ENCODE measurements at places on chromosomes 6 and 20.

DNA sequence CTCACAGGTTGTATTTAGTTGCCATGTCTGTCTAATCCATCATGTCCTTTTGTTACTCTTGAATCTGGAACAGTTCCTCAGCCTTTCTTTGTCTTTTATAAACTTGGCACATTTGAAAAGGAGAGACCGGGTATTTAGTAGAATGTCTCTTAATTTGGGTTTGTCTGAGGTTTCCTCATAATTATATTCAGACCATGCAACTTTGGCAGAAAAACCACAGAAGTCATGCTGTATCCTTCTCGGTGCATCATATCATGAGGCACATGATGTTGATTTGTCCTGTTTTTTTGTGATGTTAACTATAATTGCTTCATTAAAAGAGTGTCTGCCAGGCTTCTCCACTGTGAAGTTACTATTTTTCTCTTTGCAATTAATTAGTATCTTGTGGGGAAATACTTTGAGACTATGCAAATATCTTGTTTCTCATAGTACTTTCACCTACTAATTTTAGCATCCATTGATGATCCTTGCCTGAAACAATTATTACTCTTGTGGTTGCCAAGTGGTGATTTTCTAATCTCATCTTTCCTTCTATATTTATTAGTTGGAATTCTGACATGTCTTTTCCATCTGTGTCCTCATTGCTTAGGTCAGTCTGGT, 837.3 kb downstream of the DHX35 start:
- no peak for DNase-seq

DNA sequence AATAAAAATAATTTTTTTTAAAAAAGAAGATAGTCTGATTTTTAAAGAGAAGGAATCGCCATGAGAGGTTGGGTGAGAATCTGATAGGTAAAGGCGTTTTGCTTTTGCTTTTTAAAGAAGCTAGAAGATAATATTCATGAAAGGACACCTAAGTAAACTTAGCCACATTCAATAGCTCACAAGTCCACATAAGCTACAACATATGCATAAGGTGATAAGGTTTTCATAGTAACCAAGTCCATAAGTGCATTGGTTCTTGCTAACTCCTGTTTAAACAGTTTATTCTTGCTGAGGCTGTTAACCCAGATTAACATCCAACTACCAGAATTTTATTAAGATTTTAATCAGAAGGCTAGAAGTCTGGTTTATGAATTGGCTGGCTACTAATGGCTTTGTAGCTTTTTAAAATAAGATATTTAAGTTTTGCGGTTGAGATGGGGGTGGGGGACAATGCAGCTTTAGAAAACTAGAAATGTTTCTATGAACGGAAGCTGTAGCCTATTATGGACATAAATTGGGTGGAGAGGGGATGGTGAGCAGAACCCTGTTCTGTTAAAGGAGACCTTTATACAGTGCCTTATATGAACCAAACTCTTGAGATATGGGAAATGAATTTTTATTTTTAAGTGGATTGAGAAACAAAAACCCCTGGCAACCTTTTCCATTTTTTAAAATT, 235.1 kb downstream of the ZFAND3 start:
- DNase-seq, result no peak

DNA sequence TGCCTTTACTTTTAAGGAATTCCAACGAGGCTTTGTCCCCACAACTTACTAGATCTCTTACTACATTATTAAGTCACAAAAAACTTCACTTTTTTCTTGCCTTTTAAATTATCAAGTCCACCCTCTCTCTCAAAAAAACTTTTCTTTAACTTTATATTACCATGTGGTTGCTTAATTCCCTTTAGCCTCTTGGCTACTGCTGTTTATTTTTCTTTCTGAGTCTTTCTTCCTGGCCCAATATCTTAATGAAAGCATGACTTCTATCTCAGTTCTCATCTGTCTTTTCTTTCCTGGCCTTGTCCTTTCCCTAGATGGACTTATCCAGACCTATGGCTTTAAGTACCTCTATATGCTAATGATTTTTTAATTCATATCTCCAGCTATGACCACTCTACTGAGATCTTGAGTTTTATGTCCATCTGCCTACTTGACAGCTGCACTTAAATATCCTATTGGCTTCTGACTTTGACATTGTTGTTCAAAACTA, 710.5 kb downstream of the RFPL4B start:
- DNase-seq, result no peak

DNA sequence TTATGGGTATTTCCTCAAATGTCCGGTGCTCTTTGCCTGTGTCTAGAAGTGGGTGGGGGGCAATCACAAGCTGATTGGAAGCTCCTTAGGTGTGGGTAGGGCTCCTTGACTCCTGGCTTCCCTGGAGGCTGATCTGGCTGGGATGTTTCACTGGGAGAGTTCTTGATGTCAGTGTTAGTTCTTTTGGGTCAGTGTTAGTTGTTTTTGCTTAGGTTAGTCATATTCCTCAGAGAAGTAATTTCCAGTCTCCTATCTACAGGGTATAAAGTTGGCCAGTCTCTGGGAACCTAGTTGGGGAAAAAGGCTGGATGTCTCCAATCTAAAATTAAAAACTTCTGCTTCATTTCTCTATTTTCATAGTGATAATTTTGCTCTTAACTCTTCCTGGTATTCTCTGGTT, 23.6 kb downstream of the CDC5L start:
- DNase-seq, result peak; percentile 41

Measured in amniotic epithelial cell (primary cell).